ENCODE measurements at places on chromosomes 11 and 22.
A peak's percentile ranks its signal among the peaks of the same experiment; 100 is the strongest.

DNA sequence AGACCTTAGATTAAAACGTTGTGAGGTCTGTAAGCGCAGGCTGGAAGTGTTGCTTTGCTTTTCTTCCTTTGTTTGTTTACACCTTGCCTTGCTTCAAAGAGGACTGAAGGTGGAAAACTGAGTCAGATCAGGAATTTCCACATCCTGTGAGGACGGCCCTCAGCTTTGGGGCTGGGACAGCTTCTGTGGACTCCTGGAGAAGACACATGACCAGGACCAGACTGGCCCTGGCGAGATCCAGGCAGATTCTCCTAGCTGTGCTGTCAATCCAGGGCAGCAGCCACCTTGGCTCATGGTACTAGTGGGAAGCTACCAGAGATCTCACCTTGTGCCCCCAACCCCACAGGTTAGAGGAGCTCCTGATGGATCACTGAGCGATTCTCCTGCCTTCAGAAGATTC is 1461.9 kb downstream of the TBC1D22A start:
- no peak for DNase-seq

- DNase-seq, result no peak
Observed at GRCh38 chr11:57376095-57377090, 4.6 kb downstream of the PRG3 start.

GRCh38 chr11:13358596-13359270 is 81.1 kb downstream of the BMAL1 start:
- DNase-seq, result no peak

DNA sequence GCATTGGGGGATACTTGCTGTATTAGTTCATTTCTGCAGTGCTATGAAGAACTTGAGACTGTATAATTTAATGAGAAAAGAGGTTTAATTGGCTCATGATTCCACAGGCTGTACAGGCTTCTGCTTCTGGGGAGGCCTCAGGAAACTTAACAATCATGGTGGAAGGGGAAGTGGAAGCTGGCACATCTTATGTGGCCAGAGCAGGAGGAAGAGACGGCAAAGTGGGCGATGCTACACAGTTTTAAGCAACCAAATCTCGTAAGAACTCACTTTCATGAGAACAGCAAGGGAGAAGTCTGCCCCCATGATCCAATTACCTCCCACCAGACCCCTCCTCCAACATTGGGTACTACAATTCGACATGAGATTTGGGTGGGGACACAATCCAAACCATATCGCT is 55.1 kb downstream of the TMPRSS5 start:
- DNase-seq, result no peak

- DNase-seq, result no peak
Observed at GRCh38 chr22:24421428-24421931, 5.9 kb upstream of the ADORA2A start.

DNA sequence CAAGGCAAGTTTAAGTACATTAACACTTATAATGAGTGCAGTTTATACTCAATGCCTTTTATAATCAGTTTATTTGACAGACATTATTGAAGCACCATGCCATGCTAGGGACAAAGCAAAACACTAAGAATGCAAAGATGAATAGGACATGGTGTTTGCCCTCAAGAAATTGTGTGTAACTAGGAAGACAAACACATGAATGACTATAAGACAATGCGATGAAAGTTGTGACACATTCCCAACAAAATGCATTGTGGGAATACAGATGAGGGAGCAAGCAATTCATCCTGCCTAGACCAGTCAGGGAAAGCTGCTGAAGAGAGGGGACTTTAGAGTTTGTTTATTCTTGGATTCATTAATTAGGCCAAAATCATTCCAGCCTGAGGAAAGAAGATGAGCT is 133.8 kb upstream of the TRPC6 start:
- no peak for DNase-seq

- DNase-seq, result no peak
Observed at GRCh38 chr11:103241574-103241973, 132.3 kb downstream of the DYNC2H1 start.

GRCh38 chr11:102717280-102717679 is 7.5 kb downstream of the MMP8 start:
- no peak for DNase-seq

DNA sequence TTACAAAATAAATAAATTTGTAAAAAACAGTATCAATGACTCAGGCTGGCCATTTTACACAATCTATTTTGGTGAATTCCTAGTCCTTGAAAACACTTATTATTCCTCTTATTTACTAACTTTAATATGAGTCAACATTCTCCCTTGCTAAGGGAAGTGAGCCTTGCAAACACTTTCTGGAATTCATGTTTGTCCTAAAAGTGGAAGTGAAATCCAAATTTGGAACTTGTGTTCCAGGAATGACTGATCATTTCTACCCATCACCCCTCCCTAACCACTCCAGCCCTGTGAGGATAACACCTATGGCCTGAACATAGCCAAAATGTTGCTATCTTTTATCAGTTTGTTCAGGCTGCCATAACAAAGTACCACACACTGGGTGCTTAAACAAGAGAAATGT is 83.1 kb downstream of the OR5AK2 start:
- DNase-seq, result no peak

DNA sequence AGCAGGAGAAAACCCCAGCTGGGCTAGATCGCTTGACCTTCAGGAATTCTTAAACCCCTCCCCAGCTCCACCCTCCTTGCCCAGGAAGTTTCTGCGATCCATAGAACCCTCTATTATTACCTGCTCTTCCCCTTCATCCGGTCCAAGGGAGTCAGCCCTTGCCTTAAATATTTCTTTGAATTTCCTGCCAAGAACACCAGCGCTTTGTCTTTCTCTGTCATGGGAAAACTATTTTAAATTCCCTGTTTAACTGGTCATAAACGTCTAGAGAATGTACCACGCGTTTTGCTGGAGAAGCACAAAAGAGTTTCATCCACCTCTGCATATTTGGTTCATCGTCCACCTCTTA is 496 bp upstream of the TRAF6 start:
- no peak for DNase-seq

GRCh38 chr11:119323532-119324033 is 6.7 kb upstream of the MCAM start:
- DNase-seq, result peak; percentile 81

- no peak for DNase-seq
Observed at GRCh38 chr11:3132831-3133260, 32.3 kb downstream of the OSBPL5 start.

- no peak for DNase-seq
Observed at GRCh38 chr11:121670805-121671282, 218.1 kb upstream of the SORL1-AS1 start.

- no peak for DNase-seq
Observed at GRCh38 chr11:106827687-106828086, 190.6 kb downstream of the GUCY1A2 start.
